Heart right ventricle (tissue), 16 donors: ENCODE measurements at places on chromosomes 4 and X. TPM values are rescaled to one million over a fixed set of nuclear protein-coding genes. Genes with fewer than 3 reads are reported as not detected.

GRCh38 chrX:13599491-13599890 is 30.1 kb downstream of the EGFL6 start:
- DNase-seq, result no peak

DNA sequence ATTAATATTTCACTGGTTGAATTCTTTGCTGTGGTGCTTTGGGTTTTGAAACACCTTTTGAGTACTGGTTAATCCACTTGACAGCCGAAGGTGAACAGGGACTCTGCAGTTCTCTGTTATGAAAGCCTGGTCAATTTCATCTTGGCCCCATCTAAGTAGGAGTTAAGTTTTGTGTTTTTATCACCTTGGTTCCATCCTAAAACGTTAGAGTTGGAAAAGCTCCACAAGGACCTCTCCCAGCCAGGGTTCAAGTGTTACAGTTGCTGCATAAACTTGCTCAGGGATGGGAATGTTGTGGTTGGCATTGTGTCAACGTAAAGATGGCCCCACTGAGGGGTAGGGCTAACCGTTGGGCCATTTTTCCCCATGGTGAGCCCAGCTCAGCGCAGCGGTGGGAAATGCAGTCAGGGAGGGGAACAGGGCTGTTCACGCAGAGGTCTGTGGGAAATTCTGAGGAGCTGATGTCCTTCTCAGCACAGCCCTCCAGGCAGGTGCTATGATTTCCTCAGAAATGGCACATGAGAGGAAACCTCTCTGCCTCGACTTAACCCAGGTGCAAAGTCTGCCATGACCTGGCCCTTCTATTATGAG is 188.7 kb downstream of the STIM2 start:
- no peak for DNase-seq

Gene CETN2
- polyA plus RNA-seq, result 25.5 TPM

Gene SPANXD
- not detected for polyA plus RNA-seq

Gene CCDC149
- 9.5 TPM for polyA plus RNA-seq

GRCh38 chr4:87249332-87250019 is 29.1 kb upstream of the KLHL8 start:
- no peak for DNase-seq

Gene NKX3-2
- polyA plus RNA-seq, result not detected

- DNase-seq, result no peak
Measured at GRCh38 chrX:41178201-41178600, 93.0 kb downstream of the USP9X start.

DNA sequence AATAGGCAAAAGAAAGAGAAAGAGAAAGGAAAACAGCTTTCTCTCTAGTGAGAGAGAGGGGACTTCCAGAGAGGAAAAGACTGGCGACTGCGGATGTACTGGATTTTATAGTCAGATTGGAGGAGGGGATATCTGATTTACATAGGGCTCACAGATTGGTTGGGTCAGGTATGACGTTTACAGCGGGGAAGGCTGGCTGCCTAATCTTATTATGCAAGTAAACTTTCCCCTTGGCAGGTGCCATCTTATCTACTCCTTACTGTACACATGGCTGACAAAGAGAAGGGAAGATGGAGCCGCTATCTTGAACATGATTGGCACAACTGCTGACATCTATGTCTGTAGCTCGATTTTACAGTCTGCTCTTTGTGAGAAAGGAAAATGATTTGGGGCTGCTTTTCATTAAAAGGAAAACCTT is 25.4 kb downstream of the RBPJ start:
- DNase-seq, result no peak
